ENCODE measurements at places on chromosomes 2 and 18.

DNA sequence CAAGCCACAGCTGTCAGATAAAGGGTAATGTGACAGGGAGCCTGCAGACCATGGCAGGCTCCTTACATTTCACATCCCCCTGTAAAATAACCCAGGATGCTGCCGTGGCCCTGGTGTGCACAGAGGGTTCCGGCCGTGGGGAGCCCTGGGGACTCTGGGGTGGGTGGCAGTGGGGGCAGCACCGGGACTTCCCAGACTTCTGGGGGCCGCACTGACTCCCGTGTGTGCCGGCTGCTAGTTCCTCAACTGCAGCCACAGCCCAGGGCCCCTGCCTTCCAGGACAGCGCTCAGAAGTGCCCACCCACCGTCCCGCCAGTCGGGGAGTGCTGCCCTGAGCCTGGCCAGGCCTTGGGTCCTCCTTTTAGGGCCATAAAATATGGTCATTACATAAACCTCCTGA, 56.5 kb downstream of the CIB4 start:
- DNase-seq: no peak

DNA sequence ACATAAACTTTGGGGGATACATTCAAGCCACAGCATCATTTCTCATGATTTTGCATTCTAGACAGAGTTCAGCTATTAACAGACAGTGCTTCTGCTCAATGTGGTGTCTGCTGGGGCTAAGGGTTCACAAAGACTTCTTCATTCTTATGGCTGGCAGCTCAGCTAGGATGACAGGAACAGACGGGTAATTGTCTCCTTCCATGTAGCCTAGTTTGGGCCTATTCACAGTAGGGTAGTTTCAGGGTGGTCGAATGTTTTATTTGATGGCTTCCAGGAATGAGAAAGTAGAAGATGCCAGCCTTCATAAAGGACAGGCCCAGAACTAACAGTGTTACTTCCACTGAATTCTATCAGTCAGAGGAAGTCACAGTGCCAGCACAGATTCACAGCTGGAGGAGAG, 26.0 kb upstream of the BCL2L11 start:
- no peak for DNase-seq

DNA sequence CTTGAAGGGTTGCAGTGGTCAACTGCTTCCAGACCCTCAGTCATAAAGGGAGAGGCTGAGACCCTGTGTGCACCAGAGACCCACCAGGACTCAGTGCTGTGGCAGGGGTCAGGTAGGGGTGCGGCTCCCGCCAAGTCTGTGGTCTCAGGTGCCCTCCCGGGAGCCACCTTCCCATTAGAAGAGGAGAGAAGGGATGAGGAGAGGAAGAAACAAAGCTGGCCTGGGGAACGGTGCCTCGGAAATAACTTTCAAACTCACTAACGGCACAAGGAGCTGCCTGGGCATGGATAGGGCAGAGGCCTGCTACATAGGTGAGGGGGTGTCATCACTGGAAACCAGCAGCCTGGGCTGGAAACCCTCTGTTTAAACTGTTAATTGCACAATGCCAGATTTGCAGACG, 84.9 kb downstream of the TPO start:
- DNase-seq: no peak

GRCh38 chr2:147231607-147232006, 613.2 kb upstream of the ACVR2A start:
- DNase-seq: no peak

DNA sequence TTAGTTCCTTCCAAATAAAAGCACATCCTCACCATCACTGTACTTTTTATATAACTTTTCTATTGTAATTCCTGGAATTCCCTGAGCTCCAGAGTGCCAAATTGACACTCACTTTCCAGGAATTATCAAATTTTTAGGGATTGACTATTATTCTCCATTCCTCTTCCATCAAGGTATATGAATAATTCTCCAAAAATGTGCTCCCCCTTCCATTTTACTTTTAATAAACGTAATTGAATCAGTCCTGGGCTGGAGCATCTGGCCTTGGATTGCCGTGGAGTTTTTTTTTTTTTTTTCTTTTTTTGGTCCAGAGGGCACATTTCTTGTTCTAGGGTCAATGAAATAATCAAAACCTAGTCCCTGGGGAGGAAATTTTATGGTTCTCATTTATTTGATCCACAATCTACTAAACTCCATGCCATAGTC, 304.3 kb downstream of the CDCA7 start:
- DNase-seq: no peak

All from NCI-H1105 (cell line).